Central memory CD4-positive, alpha-beta T cell (primary cell): ENCODE measurements at places on chromosomes 5 and 9.

DNA sequence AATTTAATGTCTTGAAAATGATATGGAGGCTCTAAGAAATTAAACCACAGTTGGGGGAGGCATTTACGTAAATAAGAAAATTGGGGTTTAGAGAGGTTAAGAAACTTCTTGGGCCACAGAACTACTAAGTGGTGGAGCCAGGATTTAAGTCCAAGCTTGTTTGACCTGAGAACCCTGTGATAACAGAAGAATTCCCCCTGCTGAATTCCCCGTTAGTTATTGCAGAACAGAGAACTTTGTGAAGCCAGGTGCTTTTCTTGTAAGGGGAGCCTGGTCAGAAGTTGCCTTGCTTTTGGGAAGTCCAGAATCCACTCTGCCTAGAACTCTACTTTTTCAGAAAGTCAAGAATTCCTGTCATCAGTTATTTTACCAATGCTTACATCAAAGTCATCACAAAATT is 309.3 kb upstream of the SEMA6A start:
- DNase-seq = no peak

DNA sequence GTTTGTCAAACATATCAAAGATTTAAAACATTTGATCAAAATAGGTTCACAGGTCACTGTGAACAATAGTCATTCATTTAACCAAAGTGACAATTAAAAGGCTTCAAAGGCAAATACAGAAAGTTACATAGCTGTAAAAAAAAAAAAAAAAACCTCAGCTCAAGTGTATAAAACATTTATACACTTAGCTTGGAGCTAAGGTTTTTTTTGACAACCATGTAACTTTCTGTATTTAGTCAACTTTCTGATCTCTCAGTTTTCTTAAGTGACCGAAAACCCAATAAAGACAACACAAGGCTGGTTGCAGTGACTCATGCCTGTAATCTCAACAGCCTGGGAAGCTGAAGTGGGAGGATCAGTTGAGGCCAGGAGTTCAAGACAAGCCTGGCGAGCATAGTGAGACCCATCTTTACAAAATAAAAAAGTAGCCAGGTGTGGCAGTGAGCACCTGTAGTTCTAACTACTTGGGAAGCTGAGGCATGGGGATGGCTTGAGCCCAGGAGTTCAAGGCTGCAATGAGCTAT is 16.4 kb upstream of the UBTD2 start:
- no peak for DNase-seq

- no peak for DNase-seq
These were observed 107.6 kb downstream of the RNF180 start for GRCh38 chr5:64273276-64273675.

DNA sequence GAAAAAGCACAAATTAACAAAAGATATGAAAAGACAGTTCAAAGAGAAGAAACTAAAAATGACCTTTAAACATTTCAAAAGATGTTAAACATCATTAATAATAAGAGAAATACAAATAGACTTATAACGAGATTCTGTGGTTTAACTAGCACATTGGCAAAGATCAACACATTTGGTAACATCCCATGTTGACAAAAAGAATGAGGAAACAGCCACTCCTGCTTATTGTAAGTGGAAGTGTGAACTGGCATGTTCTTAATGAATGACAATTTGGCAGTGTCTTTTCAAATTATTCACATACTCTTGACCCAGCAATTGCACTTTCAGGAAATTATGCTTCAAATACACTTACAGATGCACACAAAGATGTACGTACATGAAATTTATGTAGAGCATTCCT is 176.3 kb downstream of the TLE1 start:
- no peak for DNase-seq

DNA sequence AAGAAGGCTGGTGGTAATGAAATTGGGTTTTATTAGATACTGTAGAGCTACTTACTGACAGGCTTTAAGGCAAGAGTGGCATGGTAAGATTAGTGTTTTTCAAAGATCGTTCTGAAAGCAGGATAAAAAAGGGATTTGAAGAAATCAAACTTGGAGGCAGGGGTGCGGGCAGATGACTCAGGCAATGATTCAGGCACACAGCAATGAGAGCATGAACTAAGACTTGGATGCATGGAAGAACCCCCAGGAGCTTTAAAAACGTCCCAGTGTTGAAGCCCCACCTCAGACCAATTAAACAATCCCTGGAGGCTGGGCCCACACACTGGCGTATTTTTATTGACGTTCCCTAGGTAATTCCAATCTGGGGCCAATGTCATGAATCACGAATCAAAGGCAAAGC is 102.5 kb downstream of the SREK1 start:
- no peak for DNase-seq

GRCh38 chr5:9834871-9835770 is 205.0 kb upstream of the TAS2R1 start:
- DNase-seq = no peak

- no peak for DNase-seq
These were observed 28.4 kb upstream of the KCNIP1 start for GRCh38 chr5:170475294-170476000.

- no peak for DNase-seq
These were observed 23.4 kb upstream of the ORM1 start for GRCh38 chr9:114299286-114300152.

GRCh38 chr9:79985772-79986171 is 414.0 kb downstream of the TLE4 start:
- no peak for DNase-seq

- DNase-seq = no peak
These were observed 2.0 kb downstream of the RORB start for GRCh38 chr9:74499111-74499601.

- no peak for DNase-seq
These were observed 89.1 kb upstream of the SPDL1 start for GRCh38 chr5:169494383-169494935.

DNA sequence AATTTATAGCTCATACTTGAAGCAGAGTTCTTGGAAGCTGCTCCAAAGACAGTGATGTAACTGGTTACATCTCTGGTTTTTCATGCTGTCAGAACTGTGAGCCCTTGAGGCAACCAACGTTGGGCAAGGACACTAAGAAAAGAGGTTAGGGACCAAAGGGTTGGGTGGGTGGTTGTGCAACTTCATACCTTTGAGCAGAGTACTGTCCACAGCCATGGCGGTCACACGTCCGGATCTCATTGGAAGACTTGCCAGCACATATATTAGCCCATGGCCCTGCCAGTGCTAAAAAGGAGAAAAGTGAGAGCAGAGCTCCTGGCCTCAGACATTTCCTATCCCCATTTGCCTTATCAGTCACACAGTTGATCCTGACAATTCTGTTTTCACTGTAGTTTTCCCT is 2.1 kb downstream of the LECT2 start:
- no peak for DNase-seq

DNA sequence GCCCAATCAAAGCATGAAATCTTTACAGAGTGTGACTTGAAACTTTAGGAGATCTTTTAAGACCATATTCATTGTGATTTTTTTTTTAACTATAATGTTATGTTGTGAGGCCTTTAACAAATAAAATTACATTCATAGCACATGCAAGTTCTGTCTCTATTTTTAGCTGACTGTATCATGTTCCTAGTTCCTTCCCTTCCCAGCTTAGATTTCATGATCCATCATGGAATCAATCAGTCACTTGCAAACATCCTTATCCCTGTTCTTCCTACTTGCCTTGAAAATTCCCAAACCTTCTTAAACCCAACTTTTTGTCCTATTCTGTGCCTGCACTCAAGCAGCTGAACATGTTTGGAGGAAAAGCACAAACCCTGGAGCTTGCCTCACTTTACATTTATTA is 141.8 kb downstream of the DMXL1 start:
- no peak for DNase-seq

- DNase-seq = no peak
These were observed 14.2 kb downstream of the SPARC start for GRCh38 chr5:151672516-151672915.

DNA sequence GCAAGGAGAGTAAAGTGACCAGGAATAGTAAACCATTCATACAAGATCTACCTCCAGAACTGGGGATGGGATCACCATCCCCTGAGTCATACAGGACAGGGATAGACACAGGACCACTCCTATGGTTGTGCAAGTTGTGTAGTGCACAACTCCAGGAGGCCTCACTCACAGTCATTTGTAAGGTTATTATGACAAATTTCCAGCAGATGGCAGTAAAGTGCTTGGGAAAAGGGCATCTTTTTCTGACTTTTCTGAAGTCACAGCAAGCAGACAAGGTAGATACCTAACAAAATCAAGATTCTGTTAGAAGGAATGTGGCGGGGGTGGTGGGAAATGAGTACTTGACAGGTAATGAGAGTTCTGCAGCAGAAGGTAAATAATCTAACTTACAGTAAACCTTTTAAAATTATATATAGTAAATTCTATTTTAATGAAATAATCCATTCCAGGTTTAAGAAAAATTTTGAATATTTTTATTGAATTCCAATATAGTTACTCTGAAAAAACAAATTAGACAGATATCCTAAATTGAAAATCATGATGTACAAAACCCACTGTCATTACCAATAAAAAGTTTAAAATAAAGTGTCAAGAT is 16.7 kb upstream of the KIF27 start:
- peak; percentile 58 for DNase-seq

DNA sequence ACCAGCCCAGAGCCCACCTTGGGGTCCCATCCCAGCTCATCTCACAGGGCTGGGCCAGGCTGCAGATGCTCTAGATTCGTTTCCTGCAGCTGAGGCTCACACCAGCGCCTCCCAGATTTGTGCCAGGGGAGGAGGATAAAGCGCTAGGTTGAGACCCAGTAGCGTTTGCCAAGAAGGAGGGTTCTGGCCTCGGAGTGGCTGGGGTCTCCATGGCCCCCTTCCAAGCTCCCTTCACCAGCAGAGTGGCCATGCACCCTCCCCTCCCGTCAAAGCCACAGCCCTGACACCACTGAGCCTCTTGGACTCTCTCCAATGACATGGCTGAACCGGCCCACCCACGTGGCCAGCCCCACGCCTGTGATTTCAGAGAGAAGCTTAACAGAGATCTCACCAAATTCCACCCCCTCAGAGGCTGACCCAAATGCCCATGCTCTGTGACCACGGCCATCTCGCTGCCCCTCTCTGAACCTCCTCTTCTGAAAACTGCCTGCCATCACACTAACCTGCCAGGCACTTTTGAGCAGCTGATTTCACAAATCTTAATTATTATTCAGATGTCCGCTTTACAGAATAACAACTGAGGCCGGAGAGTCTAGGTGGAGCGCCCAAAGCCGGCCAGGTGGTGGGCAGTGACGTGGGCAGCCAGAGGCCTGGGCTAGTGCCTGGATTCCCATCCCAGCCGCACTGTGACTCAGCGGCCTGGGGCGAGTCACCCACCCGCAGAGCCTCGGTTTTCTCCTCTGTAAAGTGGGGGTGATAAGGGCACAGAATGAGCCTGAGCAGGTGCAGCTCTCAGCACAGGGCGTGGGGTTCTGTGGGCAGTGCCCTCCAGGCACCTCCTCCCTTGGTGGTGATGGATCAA is 155.7 kb downstream of the C9orf50 start:
- no peak for DNase-seq

GRCh38 chr9:88084357-88085183 is 53.7 kb downstream of the SPATA31C2 start:
- no peak for DNase-seq

DNA sequence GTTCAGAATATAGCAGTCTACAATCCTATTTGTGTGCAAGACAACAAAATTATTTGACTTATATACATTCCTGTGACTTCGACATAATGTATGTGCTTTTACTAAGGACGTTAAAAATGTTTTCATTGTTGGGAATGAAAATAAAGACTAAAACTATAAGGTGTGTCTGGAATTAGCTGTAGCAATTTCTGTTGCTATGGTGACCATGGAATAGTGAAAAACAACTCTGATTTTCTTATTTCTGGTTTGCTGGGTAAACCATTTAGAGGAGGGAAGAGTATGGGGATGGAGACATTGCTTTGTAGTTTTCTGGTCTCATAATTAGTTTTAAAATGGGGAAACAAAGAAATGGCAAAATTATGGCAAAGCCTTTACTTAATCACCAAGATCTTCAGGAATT is 343.2 kb downstream of the SEMA5A start:
- no peak for DNase-seq

DNA sequence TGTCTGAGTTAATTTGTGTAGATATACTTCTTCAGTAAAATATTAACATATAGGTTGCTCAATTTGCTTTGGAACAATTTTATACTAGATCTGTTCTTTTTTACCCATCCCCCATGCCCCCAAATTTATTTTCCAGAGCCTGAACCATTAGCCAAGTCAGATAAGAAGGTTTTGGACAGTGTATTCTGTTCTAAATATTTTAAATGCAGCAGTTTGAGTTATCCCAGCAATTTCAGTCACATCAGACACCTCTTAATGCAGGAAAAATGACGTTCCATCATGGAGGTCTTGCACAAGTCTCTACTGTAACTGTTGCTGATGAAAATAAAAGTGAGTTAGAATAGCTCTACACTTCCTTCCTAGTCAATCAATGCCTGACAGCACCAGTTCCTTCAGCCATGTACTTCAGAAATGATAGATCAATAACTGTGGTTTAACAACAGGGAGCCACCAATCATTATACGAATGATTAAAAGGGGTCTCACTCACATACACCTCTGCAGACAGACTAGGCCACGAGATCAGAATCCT is 215.8 kb downstream of the BNC2 start:
- DNase-seq = no peak

GRCh38 chr5:135458921-135459331 is 6.8 kb upstream of the TIFAB start:
- DNase-seq = no peak

GRCh38 chr5:172078726-172079345 is 72.4 kb upstream of the FBXW11 start:
- DNase-seq = no peak

DNA sequence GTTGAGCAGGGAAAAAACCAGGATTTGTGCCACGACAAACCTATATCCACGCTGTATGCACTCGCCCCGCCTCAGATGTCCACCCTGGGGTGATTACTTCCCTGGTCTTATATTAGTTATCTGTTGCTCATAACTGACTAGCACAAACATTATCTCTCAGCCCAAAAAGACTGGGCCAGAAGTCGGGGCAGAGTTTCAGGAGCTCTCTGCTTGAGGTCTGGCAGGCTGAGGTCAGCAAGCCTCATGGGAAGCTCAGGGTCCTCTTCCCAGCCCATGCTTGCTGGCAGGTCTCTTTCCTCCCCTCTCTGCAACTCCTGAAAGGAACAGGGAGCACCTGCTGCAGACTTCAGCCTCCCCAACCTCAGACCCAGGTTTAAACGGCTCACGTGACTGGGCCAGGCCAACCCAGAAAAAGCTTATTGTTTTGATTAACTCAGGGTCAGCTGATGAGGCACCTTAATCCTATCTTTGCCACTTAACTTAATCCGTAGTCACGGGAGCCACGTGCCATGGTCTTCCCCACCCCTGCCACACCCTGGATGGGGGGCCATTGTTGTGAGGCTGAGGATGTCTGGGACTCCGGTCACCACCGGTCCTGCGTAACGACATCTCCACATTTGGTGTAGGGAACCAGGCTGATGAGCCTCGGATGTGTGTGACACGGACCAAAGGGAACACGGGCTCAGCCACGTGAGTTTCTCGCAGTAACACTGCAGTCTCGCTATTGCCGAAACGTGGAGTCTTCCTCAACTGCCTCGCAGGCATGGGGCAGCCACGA is 123.7 kb upstream of the IRX4 start:
- no peak for DNase-seq

- no peak for DNase-seq
These were observed 77.5 kb downstream of the GLIS3 start for GRCh38 chr9:4222357-4222756.
